T-helper 17 cell (primary cell): ENCODE measurements at places on chromosomes 12 and 14.
A peak's percentile ranks its signal among the peaks of the same experiment; 100 is the strongest.

DNA sequence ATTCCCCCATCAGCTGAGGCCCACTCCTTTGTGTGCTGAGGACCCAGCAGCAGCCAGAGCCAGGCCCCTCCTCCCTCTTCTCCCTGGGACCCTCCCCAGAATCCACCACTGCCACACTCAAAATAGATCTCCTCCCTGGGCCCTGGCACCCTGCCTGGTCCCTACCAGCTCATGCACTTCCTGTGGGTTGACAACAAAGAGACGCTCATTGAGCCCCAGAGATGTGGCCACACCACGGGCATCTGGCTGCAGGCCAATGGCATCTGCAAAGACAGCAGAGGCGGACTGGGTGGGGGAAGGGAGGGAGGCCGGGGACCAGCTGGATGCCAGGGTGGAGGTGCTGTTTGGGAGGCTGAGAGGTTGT is 16.0 kb upstream of the ENDOU start:
- DNase-seq = peak; percentile 65

- DNase-seq = no peak
Measured at GRCh38 chr12:4451694-4452093, 6.1 kb upstream of the FGF6 start.

DNA sequence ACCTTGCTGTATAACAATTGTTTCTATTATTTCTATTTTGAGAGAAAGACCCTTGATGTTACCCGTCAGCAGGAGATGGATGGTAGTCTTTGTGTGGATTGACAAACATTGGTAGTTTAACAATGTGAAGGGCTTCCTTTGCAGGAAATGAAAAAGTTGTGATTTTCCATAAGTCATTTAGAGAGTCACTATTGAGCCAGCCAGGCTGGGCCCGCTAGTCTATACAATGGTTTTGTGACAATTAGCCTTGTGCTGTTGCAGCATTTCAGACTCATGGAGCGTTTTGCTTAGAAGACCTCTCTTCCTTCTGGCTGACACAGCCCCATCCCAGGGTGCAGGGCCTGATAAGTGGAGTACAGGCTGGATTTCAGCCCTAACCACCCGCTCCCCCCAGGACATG is 18.3 kb upstream of the SLC38A2 start:
- DNase-seq = no peak

GRCh38 chr14:101665478-101666078 is 95.9 kb upstream of the PPP2R5C start:
- no peak for DNase-seq
